ENCODE measurements at places on chromosomes 13 and 19.

- no peak for DNase-seq
Measured at GRCh38 chr19:33240181-33240771, 14.6 kb upstream of the SLC7A10 start.

DNA sequence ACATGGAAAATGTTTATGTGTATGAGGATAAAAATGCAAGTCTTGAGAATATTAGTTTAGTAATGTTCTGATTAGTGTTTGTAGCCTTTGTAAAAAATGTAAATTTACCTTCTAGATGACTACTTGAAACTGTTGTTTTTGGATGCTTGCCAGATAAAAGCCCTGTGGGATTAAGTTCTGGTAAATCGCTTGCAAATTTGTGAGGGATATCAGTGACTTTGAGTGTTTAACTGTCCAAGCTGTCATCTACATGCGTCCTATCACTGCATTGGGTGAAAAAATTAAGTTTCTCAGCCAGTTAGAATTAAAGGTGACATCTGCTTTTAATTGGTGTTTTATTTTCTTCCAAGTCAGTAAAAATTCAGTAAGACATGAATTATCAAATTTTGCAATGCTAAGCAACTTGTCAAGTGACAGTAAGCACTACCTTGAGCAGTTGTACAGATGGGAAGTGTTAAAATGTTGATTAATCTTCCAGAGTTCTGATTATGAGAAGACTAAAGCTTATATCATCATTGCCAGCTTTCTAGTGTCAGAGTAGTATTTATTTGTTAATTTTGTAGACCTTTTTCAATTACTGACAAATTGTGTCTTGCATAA lies 88.0 kb downstream of the PCCA start:
- DNase-seq = peak; percentile 25

GRCh38 chr13:94901070-94901469 lies 188.7 kb upstream of the SOX21 start:
- DNase-seq = no peak

DNA sequence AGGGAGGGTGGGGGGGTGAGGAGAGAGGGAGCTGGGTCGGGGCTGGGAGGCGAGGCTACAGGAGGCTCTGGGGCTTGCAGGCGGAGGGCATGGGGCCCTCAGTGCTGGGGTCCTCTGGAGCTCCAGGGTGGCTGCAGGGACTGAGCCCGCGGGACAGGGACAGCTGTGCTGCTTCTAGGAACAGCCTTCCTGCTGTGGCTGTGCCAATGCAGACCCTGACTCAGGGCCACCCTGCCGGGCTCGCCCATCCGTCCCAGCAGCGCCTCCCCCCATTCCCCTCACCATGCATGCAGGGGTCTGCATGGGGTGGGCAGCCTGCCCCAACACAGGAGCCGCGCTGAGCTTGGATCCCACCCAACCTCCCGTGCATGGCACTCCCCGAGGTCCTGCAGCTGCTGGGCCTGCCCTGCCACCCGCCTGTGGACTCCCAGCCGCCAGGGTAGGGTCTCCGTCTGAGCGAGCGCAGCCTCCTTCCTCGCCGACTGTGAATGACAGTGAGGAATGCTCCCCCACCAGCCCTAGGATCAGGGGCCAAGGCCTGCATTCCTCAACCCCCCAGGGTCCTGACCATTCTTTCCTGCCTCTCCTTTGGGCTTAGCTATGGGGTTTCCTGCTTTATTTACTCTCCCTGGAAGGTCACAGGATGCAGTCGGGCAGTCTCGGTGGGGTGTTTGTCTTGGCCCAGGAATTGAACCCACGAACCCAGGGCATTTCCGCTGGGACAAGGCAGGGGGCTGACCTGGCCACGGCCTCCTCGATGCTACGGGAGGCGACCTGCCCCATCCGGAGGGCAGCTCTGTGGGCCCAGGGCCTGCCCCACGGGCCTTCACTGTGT lies 23.4 kb downstream of the CEBPG start:
- DNase-seq = no peak

DNA sequence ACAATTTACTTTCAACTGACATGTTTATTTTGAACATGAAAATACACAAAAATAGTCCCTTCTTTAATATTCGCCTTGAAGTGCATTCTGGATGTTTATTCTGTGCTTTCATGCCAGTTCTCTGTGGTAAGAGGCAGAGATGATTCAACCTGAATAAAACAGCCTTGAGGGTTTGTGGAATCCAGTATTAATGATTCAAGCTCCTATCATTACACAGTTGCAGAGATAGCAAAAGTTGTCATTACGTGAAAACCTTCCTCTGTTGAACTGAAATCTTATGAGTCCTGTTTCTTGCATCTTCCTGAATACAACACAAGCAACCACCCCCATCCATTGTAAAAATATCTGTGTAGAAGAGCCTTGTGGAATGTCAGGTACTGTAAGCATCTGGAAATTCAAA lies 142.3 kb upstream of the HTR2A start:
- DNase-seq = no peak

GRCh38 chr13:111121506-111121905 lies 6.4 kb downstream of the ARHGEF7 start:
- DNase-seq = no peak

DNA sequence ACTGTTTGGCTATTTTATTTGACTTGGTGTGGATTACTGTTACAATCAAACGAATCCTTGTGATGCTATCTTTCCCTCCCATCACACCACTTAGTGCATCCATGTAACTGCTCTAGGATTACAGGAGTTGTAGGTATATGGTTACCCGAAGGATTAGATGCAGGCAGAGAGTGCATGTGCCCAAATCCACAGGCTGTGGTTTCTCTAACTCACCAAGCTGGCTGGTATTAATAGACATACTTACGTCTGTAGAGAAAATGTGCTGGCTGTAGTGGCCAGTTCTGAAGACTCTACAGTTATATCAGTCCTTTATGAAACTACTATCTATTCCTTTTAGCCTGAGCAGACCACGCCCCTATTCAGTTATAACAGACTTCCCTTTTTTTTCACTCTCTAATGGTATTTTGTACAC lies 1.1 kb upstream of the HMGB1 start:
- DNase-seq = peak; percentile 10

Measured in stomach (tissue), 19 donors.